ENCODE measurements at places on chromosomes 1 and 21. TPM values are rescaled to one million over a fixed set of nuclear protein-coding genes. Genes with fewer than 3 reads are reported as not detected.

The ATP8B2 gene
- total RNA-seq, result 173 TPM

The PRR9 gene
- not detected for total RNA-seq

The SPATA21 gene
- not detected for total RNA-seq

The FAM72D gene
- not detected for total RNA-seq

The REN gene
- total RNA-seq, result not detected

The ANKRD65 gene
- total RNA-seq, result 12.5 TPM

The LCE3E gene
- total RNA-seq, result not detected

The INKA2 gene
- total RNA-seq, result not detected

The RAB7B gene
- not detected for total RNA-seq

The FCRL1 gene
- total RNA-seq, result not detected

The OVAAL gene
- not detected for total RNA-seq

The RBM11 gene
- not detected for total RNA-seq

The SLC45A1 gene
- 3.2 TPM for total RNA-seq

The BLACAT1 gene
- not detected for total RNA-seq

The AMPD1 gene
- not detected for total RNA-seq

The KRTAP19-3 gene
- total RNA-seq, result not detected

The C8A gene
- total RNA-seq, result 0.21 TPM

The COP1 gene
- 76.3 TPM for total RNA-seq

The TCHH gene
- not detected for total RNA-seq

The CAPZA1 gene
- 53.5 TPM for total RNA-seq

The TSPAN1 gene
- total RNA-seq, result 8.9 TPM

The LRRC38 gene
- total RNA-seq, result not detected

The DIO1 gene
- total RNA-seq, result not detected

The LCE1A gene
- total RNA-seq, result not detected

The TTC34 gene
- 0.75 TPM for total RNA-seq

The PPIAL4G gene
- total RNA-seq, result not detected

The DR1 gene
- total RNA-seq, result 8.7 TPM

The RNU1-1 gene
- under 0.01 TPM for total RNA-seq

The HOOK1 gene
- not detected for total RNA-seq

Data from ascending aorta (tissue), 2 donors.